Activated CD4-positive, alpha-beta T cell treated with anti-CD3 and anti-CD28 coated beads, Interleukin-2, amount 10 ng/mL, durations not matched to agents 24 days and 14 days (primary cell): ENCODE measurements at places on chromosomes 4 and X. TPM values are rescaled to one million over a fixed set of nuclear protein-coding genes. Genes with fewer than 3 reads are reported as not detected.

DNA sequence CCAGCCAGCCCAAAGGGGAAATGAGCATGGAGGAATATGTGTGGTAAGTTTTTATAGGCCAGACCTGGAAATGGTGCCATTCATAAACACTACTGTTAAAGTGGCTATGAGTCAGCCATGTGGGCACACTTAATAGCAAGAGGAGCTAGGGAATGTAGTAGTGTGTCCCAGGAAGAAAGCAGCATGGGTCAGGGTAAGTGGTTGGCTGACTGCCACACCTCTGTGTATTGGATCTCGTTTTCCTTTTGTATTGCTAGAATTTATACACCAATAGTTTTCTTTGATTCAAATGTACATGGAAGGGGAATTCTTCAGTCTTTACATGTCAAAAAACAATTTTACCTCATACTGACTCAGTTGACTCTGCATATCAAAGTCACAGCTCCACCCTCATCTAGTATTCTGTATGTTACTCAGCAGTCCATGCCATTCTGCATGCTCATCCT, 22.9 kb upstream of the SGMS2 start:
- peaks cover 18% of the 10 kb centered on the region for H3K27me3 ChIP-seq
- no peak for DNase-seq
- no peak overlapping the region for H3K4me3 ChIP-seq
- no peak overlapping the region for H3K27ac ChIP-seq
- H3K4me1 ChIP-seq: no peaks in the 10 kb centered on the region

RBM47 gene
- 10.7 and 13.0 TPM in 2 replicates for total RNA-seq

- H3K4me3 ChIP-seq: no peak overlapping the region
- no peak for DNase-seq
- H3K27ac ChIP-seq: no peak overlapping the region
Observed at GRCh38 chr4:107828315-107829090, 3.8 kb downstream of the SGMS2 start.

GRCh38 chr4:36111172-36111571, 133.1 kb downstream of the ARAP2 start:
- H3K27me3 ChIP-seq: no peaks in the 10 kb centered on the region
- no peak overlapping the region for H3K4me3 ChIP-seq
- H3K27ac ChIP-seq: no peak overlapping the region
- no peaks in the 10 kb centered on the region for H3K4me1 ChIP-seq

MAGEA2 gene
- not detected in 2 replicates for total RNA-seq

GRCh38 chr4:148332486-148332885, 109.7 kb downstream of the NR3C2 start:
- no peaks in the 10 kb centered on the region for H3K27me3 ChIP-seq
- H3K4me3 ChIP-seq: no peak overlapping the region
- no peaks in the 10 kb centered on the region for H3K4me1 ChIP-seq
- DNase-seq: no peak
- no peak overlapping the region for H3K27ac ChIP-seq
- no peaks in the 10 kb centered on the region for H3K36me3 ChIP-seq
